ENCODE measurements at places on chromosomes 1 and 21.

DNA sequence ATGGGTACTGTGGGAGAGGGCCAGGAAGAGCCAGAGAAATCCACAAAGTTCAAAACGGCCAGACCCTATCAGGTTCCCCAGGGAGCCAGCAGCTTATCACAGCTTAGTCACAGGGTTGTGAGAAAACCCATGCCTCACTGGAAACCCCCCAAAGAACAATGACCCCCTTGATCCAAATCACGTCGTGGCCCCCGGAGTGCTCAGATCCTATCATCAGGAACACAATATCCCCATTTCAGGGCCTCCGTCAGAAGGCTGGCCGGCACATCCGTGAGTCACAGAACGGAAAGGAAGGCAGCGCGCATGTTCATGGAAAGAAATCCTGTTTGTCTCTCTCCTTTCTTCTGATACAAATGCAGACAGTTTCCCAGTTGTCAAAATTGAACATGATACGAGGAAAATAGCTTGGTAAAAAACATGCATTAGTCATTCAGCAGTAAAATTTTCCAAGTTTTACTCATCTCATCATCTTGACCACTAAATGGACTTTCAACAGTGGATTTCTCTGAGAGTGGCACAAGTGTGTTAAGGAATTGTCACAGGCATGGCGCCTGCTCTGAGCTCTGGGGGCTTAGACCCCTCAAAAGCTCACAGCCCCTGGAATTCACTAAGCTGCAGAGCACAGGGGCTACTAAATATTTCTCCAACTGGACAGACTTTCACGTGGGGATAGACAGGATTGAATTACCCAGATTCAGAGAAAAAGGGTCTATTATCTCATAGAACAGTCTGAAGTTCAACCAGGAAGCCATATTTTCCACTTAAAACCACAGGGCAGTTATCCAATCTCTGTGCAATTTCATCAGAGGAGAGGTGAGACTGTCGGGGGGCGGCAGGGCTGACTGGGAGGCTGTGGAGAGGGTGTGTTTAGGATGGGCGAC is 124.8 kb downstream of the RIPK4 start:
- no peak for DNase-seq

- no peak for DNase-seq
Measured at GRCh38 chr1:17213148-17213781, 8.3 kb downstream of the PADI1 start.

GRCh38 chr1:110188035-110188618 is 22.0 kb upstream of the KCNC4 start:
- DNase-seq: no peak

- no peak for DNase-seq
Measured at GRCh38 chr1:86429835-86430234, 5.9 kb downstream of the CLCA2 start.

- DNase-seq: no peak
Measured at GRCh38 chr1:33438364-33439160, 7.7 kb upstream of the PHC2 start.

All from ecto neural progenitor cell (in vitro differentiated cells).